ENCODE measurements at places on chromosomes 5 and 9.
A peak's percentile ranks its signal among the peaks of the same experiment; 100 is the strongest.

DNA sequence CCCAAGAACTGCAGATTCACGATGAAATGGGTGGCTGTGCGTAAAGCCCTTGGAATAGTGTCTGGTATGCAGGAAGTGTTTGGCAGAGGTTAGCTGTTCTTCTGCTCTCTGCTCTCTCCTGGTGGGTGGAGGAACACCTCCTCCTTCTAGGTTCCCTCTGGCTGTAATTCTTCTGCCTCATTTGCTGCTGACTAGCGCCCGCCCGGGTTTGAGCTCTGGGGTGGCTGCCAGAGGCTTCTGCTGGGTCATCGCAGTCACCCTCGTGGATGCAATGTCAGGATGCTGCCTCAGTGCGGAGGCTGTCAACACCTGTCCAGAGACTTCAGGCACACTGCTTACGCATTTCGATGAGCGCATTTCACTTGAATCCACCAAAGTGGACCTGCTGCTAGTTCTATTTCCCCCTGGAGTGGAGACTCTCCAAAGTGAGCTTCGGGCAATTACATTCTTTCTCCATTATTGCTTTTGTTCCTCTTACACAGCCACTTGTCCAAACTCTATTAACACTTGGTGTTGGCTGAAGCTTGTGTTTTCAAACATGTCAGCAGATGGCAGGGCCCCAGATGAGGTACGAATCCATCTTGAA, 11.7 kb downstream of the DOCK2 start:
- no peak for DNase-seq

- no peak for DNase-seq
Measured at GRCh38 chr9:100579665-100580064, 1.8 kb downstream of the CAVIN4 start.

DNA sequence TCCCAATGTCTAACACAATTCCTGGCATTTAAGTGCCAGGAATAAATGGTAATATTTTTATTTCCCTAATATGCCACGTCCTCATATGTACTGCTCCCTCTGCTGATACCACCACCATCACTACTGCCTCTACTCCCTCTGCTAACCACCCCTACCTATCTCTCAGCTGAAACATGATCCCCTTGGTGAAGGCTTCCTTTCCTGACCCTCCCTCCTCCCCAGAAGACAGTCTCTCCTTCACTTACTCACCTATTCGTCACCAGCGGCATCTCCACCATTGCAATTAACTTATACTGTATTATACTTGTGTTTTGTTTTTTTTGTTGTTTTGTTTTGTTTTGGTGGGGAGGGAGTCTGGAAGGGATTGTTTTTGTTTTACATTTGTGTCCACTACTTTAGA, 4.8 kb downstream of the DENND1A start:
- DNase-seq: no peak

DNA sequence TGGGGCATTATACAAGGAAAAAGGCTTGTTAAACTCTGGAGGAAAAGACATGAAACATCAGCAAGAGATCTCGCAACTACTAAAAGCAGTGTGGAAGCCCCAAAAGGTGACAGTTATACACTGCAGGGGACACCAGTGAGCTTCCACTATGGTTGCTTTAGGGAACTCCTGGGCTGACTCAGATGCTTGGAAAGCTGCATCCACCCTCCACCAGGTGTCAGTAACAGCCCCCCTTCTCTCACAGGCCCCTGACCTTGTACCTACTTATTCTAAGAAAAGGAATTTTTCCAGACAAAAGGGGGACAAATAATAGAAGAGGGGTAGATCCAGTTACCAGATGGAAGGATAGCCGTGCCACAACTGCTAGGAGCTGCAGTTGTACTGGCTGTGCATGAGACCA, 154.4 kb upstream of the COX7C start:
- no peak for DNase-seq

- no peak for DNase-seq
Measured at GRCh38 chr5:82925061-82925411, 152.2 kb downstream of the TMEM167A start.

GRCh38 chr9:108811944-108812343, 43.8 kb downstream of the ACTL7B start:
- DNase-seq: no peak

GRCh38 chr5:170865622-170866021, 3.8 kb downstream of the RANBP17 start:
- no peak for DNase-seq

DNA sequence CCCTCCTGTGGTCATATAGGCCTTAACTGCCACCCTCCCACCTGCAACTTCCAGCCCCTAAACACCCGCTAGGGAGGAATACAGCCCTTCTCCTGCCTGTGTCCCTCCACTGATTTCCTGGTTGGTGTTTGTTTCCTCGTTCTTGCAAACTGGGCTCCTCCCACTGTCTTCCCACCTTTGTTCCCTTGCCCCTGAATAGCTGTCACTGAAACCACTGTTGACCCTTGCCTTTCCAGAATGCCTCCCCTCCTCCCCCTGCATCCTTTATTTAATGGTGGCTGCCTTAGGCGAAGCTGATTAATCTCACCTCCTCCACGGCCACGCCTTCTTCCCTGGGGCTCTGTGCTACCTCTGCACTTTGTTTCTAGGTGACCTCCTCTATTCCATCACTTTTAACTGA, 626.7 kb downstream of the BNC2 start:
- no peak for DNase-seq

DNA sequence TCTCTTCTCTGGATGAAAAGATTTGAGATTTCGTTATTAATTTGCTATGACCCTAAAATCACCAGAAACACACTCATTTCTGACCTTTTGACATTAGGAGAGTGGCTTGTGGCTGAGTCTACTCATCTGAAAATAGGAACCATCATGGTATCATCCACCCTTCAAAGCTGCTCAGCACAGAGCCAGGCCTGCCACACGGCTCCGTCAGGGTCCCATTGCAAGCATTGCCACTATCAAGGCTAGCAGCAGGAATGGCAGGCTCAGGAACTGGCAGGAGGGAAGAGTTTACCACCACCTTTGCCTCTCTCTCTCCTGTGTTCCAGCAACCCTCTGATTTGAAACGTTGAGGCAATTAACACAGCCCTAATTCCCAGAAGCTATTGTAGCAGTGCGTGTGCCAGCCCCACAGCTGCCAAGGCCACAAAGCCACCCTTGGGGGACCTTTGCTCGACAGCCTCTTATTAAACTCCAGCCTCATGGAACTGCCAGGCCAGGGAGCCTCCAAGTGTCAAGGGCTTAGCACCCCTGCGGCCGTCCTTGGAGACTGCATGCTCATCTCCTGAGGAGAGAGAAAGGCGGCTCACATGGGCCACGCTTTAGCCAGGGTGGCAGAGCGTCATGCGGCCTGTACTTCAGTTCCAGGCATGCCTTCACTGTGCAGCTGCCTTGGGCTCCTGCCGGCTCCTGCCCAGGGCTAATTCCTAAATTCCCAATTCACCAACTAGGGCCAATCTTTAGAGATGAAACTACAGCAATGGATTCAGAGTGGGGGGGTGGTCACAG, 145.9 kb downstream of the ROR2 start:
- no peak for DNase-seq

GRCh38 chr9:15140051-15140450, 167.0 kb downstream of the TTC39B start:
- no peak for DNase-seq

DNA sequence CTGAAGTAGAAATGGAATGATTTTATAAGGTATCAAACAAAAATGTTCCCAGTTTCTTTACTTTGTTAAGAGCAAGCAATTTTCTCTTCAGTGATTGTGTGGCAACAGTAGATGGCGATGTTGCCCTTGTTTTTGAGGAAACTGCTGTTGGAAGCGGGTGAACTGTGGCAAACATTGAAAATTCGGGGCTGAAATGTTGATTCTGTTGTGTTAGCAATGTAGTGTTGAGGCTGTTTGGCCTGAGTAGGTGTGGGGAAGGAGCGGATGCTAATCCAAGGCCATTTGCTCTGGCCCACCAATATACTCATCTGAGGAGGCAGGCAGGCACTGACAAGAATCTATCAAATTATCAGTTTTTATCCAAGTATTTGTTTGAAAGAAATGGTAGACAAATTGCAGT, 129.8 kb downstream of the SLC12A2 start:
- DNase-seq: peak; percentile 3

DNA sequence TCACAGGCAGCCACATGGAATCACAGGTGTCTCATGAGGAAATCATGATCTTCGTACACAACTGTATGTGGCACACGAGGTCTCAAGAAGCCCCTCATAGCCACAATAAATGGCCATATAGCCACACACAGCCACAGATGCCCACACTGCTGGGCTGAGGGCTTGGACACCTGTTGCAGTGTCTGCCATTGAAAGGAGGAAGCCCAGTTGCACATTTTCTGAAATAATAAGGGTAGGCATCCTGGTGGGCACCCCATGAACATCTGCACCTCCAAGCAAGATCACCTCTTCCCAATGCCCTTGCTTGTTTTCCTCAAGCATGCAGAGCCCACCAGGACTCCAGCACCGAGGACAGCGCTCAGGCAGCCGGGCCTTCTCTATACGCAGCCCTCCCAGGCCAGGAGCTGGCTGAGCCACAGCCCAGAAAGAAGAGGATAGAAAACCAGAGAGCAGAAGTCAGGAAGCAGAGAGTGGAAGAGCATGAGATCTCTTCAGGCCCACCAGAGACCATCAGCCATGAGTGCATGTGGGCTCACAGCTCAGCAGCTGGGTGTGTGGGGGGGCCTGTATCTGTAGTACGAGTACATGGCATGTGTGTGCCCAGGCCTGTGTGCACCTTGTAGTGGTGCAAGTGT, 1.0 kb upstream of the ACSL6 start:
- DNase-seq: no peak

DNA sequence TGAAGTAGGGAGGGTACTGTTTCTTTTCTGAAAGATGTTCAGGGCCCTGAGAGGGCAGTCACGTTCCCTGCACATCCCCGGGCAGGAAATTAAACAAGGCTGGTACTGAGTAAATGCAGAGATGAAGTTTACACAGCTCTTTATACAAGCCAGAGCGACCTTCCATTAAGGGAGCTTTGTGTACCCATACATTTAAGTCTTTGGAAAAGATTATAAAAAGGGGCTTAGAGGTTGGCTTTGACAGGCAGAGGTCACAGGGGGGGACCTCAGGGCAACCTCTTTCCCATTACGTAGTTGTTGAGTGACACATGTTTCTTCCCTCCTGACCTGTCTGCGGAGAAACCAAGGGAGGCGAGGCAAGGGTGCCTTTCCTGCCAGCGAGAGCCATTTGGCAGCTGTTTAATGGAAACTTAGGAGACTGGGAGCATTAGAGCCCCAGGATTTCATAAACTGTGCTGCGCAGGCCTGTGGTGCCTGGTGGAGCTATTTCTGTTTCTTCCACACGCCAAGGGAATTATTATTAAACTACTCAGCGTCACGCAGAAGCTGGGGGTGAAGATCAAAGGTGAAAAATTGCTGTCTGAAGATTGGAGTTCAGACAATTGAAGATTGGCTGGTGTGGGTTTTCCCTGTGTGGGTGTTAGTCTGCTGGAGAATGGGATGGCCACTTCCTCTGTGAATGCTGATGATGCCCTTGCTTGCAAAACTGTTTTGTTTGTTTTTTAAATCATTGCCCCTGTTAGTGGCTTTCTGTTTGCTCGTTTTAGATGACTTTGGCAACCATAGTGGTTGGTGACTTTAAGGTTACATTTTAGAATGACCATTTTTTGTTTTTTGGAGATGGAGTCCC, 3.2 kb upstream of the SMIM32 start:
- no peak for DNase-seq

GRCh38 chr9:71766663-71767062, 1.6 kb downstream of the CEMIP2 start:
- no peak for DNase-seq

GRCh38 chr9:93071464-93071863, 13.0 kb downstream of the SUSD3 start:
- DNase-seq: no peak

GRCh38 chr9:134187891-134188385, 23.6 kb upstream of the RNU6ATAC start:
- no peak for DNase-seq

- DNase-seq: peak; percentile 34
Measured at GRCh38 chr9:104743376-104743985, 4.0 kb upstream of the NIPSNAP3A start.

DNA sequence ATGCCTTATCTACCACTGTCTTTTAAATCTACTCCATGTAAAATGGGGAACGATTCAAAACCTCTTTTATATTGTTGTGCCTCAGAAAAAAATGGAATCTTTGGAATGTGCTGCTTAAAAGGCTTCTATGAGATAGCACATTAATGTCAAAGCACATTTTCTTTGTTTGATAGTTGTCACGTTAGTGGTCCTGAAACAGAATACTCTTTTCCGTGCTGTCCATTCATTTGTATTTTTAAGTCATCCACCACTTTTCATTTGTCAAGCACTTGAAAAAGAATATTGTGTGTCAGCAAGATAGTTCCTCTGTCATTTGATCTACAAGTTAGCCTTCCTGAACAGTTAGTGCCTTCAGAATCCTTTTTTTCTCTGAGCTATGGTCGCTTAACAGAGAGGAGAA, 246.9 kb downstream of the MAST4 start:
- no peak for DNase-seq
